ENCODE measurements at places on chromosomes 3 and 15. TPM values are rescaled to one million over a fixed set of nuclear protein-coding genes. Genes with fewer than 3 reads are reported as not detected.
A peak's percentile ranks its signal among the peaks of the same experiment; 100 is the strongest.

Gene GABRA5
- 0.67 TPM for total RNA-seq

Gene LRRC2
- total RNA-seq, result 0.31 TPM

Gene NPAP1
- 0.12 TPM for total RNA-seq

Gene ISL2
- total RNA-seq, result 1.2 TPM

- peaks cover 3% of the 10 kb centered on the region for H3K27me3 ChIP-seq
- H3K4me1 ChIP-seq, result peaks cover 32% of the 10 kb centered on the region
- no peak for DNase-seq
- no peak overlapping the region for H3K27ac ChIP-seq
- H3K4me3 ChIP-seq, result no peak overlapping the region
Observed at GRCh38 chr3:195582947-195583346, 793 bp downstream of the APOD start.

GRCh38 chr3:120560304-120561250 is 35.6 kb upstream of the NDUFB4 start:
- H3K36me3 ChIP-seq, result no peaks in the 10 kb centered on the region
- peak overlapping the region; percentile 48 for H3K27ac ChIP-seq
- peak overlapping the region; percentile 65 for H3K4me3 ChIP-seq
- no peak for DNase-seq
- peaks cover 18% of the 10 kb centered on the region for H3K4me1 ChIP-seq
- no peaks in the 10 kb centered on the region for H3K27me3 ChIP-seq

- no peak overlapping the region for H3K27ac ChIP-seq
- H3K27me3 ChIP-seq, result no peaks in the 10 kb centered on the region
- H3K4me3 ChIP-seq, result no peak overlapping the region
- H3K36me3 ChIP-seq, result no peaks in the 10 kb centered on the region
- no peaks in the 10 kb centered on the region for H3K4me1 ChIP-seq
Observed at GRCh38 chr15:55250392-55250791, 39.2 kb downstream of the RAB27A start.

DNA sequence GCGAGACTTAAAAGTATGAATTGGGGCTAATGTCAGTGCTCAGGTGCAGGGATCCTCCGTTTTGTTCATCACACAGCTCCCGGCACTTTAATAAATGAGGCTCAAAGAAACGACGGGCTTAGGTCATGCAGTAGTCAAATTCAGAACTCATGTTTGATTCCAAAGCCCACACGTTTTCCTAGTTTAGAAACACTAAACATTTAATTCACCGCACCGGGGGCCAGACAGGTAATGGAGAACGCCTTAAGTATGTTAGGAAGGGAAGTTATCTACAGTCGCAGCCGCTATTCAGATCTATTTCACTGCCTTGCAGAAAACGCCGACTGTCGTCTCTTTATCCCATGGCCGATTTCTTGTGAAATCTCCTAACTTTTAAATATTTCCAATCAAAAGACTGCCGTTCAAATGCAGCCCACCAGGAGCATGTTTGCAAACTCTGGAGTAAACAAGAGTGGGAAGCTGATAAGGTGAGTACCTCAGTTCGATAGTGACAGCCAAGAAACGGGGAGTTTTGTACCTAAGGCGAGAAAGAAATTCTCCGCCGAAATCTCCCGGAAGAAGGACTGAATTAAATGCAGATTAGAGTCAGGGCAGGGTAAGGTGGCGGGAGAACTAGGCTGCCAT is 569 bp downstream of the HIGD2B start:
- peaks cover 9% of the 10 kb centered on the region for H3K27me3 ChIP-seq
- peaks cover 7% of the 10 kb centered on the region for H3K4me1 ChIP-seq
- no peak for DNase-seq
- peak overlapping the region; percentile 96 for H3K27ac ChIP-seq
- H3K4me3 ChIP-seq, result peak overlapping the region; percentile 99

DNA sequence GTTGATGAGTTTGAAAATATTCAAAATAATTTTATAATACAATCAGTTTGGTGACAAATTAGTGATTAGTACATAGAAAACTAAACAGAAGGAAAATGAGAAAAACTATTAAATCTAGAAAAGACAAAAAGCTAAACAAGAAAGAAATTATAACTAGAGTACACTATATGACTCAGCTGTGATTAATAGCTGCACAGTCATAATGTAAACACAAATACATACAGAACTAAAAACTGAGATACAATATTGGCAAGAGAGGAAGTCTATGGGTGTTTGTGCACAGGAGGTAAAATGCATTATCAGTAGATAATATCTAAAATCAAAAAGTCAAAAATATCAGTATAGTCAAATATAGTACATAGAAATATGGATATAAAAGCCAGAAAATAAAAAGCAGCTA is 80.7 kb upstream of the PCSK6 start:
- H3K4me3 ChIP-seq, result no peak overlapping the region
- peaks cover 36% of the 10 kb centered on the region for H3K27me3 ChIP-seq
- DNase-seq, result no peak
- H3K4me1 ChIP-seq, result no peaks in the 10 kb centered on the region

DNA sequence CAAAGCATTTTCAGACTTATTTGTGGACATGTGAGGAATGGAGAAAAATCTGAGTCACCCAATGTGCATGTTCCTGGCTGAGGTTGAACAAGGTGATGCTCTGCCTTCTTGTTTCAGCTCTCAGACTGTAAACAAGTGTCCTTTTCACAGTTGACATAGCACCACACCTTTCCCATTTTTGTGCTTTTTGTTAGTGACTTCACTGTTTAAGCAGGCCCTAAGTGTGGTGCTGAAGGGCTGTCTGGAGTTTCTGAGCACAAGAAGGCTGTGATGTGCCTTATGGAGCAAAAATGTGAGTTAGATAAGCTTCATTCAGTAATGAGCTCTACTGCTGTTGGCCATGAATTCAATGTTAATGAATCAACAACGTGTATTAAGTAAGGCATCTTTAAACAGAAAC is 20.4 kb downstream of the ABI3BP start:
- no peaks in the 10 kb centered on the region for H3K27me3 ChIP-seq
- no peak overlapping the region for H3K27ac ChIP-seq
- no peak overlapping the region for H3K4me3 ChIP-seq
- no peaks in the 10 kb centered on the region for H3K36me3 ChIP-seq
- DNase-seq, result no peak
- H3K4me1 ChIP-seq, result peaks cover 5% of the 10 kb centered on the region

DNA sequence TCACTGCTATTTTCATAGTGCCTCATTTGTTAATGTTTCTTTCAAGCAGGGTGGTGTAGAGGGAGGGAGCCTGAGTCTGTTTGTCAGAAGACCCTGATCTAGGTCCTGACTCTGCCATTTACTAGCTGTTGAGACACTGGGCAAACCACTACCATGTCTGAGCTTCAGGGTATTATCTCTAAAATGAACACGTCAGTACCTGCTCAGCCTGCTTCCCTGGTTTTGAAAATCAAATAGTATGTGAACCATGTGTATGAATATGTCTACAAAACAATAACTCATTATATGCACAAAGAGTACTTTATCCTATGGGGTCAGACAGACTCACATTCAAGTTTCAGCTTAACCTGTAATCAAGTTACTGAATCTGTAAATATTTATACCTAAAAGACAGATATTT is 25.1 kb downstream of the SYNPR start:
- H3K4me3 ChIP-seq, result peak overlapping the region; percentile 75
- peaks cover 3% of the 10 kb centered on the region for H3K4me1 ChIP-seq
- no peaks in the 10 kb centered on the region for H3K27me3 ChIP-seq
- no peak for DNase-seq
- H3K36me3 ChIP-seq, result no peaks in the 10 kb centered on the region
- peak overlapping the region; percentile 90 for H3K27ac ChIP-seq

- no peak overlapping the region for H3K27ac ChIP-seq
- peaks cover 6% of the 10 kb centered on the region for H3K36me3 ChIP-seq
- no peak for DNase-seq
- H3K4me3 ChIP-seq, result no peak overlapping the region
Observed at GRCh38 chr15:60795471-60795870, 316.5 kb upstream of the ICE2 start.

DNA sequence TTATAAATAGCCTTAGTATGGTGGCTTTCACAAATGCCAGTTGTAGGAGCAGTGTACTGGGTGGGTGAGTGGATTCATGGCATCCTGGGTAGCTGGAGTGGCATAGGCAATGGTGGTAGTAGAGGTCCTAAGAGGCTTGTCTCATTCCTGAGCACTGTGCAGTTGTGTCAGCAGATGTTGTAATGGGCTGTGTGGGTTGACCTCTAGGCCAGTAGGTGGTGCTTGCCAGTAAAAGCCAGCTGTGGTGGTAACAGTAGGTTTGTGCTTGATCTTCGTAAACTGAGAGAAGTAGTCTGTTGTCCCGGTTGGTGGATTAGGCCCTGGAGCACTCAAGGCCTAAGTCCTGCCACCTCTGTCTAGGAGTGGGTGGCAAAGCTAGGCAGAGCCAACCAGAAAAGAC is 149.7 kb upstream of the SUCLG2 start:
- H3K36me3 ChIP-seq, result no peaks in the 10 kb centered on the region
- H3K27me3 ChIP-seq, result peaks cover 2% of the 10 kb centered on the region
- H3K4me3 ChIP-seq, result no peak overlapping the region

DNA sequence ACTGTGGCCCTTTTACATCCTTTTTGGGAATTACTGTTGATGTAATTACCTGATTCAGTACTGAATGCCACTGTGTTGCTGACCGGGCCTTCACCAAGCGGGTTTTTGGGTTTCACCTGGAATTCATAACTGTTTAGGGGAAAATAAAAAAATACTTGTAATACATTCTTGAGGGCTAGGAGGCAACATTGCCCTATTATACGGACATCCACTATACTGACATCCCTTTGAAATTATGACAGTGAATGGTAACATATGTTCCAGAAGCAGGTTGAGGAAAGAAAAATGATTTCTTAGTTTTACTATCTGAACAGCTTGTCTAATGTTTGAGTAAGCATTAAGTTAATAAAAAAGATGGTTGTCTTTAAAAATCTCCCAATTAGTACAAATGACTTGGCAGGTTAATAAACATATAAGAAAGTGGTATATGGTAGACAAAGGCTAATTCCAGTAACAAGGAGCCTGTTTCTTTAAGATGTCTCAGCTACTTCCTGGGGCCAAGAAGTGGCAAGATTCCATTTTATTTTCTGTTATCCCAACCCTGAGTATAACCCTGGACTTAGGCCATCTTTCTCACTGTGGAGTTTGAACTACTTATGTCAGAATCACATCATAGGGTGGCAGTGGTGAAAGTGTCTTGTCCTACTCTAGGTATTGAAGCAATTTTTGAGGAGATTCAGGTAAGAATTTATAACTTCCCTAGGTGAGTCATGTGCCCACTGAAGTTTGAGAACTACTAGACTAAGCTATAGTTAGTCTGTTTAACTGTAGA is 45.5 kb downstream of the TFG start:
- H3K27me3 ChIP-seq, result no peaks in the 10 kb centered on the region
- H3K36me3 ChIP-seq, result peaks cover 21% of the 10 kb centered on the region
- no peaks in the 10 kb centered on the region for H3K4me1 ChIP-seq
- H3K27ac ChIP-seq, result no peak overlapping the region

DNA sequence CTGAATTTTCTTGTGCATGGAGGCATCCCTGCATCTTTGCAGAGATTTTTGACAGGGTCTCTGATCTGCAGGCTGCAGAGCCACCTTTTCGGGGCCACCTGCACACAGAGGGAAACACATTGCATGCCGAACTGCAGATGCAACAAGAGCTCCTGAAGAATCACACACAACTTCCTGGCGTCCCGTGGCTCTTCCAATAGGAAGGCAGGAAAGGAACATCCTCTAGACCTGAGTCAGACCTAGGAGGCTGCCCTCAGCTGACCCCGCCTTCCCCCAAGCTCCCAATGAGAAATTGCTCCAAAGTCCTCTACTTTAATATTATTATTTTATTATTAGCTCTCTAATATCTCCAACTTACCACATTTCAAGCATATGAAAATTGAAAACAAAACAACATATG is 213.2 kb upstream of the ARRDC4 start:
- no peak overlapping the region for H3K27ac ChIP-seq
- H3K4me1 ChIP-seq, result peaks cover 10% of the 10 kb centered on the region
- H3K27me3 ChIP-seq, result peaks cover 4% of the 10 kb centered on the region
- no peaks in the 10 kb centered on the region for H3K36me3 ChIP-seq
- no peak overlapping the region for H3K4me3 ChIP-seq
- DNase-seq, result no peak

DNA sequence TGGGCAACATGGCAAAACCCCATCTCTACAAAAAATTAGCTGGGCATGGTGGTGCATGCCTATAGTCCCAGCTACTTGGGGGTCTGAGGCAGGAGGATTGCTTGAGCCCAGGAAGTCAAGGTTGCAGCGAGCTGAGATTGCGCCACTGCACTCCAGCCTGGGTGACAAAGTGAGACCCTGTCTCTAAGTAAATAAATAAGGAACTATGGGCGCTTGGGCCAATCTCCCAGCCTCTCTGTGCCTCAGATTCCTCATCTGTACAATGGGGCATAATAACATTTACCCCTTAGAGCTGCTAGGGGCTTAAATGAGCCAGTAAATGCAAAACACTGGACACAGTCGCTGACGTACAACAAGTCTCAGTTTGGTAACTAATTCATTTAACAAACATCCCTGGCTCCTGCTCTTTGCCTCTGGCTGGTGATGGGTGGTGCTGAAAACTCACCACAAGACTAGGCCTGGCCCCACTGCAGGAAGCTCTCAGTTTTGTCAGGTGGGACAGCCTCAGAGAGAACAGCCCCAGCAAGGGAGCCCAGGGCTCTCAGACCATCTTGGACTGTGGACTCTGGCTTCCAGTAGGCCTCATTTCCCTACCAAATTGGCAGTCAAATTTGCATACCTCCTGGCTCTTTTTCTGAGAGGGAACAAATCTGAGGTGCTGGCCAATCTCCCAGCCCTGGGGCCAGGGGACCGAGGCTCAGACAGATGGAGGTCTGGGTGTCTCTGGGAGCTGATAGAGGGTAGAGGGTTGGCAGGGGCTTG is 6.4 kb upstream of the TBC1D2B start:
- peaks cover 3% of the 10 kb centered on the region for H3K4me1 ChIP-seq
- H3K4me3 ChIP-seq, result no peak overlapping the region
- no peak overlapping the region for H3K27ac ChIP-seq
- no peaks in the 10 kb centered on the region for H3K36me3 ChIP-seq
- DNase-seq, result no peak
